ENCODE measurements at places on chromosomes 12 and 14.

- DNase-seq = no peak
Measured at GRCh38 chr14:100086361-100086760, 21.1 kb downstream of the EVL start.

DNA sequence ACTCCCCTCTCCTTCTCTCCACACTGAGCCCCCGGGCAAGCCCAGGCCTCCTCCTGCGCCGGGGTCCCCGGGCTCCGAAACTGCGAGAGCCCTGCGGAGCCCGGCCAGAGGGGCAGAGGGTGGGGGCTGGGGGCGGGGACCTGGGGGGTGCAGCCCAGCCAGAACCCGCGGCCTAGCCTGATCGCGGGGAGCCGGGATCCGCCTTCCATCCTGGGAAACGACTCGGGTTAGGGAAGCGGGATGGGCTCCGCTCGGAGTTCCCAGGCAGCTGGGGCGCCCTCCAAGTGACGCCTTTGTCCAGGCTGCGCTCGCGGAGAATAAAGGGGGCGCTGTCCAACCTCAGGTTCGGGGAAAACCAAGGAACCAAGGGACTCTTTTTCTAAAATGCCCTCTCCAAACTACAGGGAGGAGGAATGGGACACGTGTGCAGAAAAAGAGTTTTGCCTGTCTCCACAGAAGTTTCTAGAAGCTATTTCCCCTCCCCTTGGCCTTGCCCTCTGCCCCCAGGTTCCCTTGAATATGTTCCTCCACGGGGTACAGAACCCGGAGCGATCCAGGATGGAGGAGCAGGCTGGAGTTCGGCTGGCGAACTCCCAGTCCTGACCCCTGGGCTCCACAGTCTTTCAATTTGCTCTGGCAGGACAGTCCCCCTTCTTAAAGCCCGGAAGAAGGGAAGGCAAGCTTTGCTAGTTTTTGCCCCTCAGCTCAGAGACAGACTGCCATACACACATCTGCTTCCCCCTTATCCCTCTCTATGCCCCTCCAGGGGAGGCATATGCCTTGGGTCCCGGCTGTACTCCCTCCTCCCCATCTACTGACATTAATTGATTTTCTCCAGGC lies 13.9 kb downstream of the NKX2-1 start:
- no peak for DNase-seq

DNA sequence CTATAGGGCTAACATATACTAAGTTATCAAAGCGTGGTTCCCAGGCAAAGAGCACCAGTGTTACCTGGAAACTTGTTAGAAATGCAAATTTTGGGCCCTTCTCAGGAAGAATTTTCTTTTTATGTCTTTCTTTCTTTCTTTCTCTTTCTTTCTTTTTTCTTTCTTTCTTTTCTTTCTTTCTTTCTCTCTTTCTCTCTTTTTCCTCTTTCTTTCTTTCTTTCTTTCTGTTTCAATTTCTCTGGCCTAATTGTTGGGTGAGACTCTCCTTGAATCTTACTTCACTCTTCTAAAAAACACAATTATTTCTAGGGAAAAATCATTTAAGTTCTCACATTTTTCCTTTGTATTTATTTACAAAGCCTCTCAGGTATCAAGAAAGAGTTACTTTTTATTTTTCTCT lies 46.5 kb upstream of the RAP1B start:
- DNase-seq = no peak

- DNase-seq = no peak
Measured at GRCh38 chr12:79426121-79426520, 264.6 kb downstream of the PAWR start.

GRCh38 chr12:96383991-96384390 lies 16.2 kb downstream of the CDK17 start:
- no peak for DNase-seq

DNA sequence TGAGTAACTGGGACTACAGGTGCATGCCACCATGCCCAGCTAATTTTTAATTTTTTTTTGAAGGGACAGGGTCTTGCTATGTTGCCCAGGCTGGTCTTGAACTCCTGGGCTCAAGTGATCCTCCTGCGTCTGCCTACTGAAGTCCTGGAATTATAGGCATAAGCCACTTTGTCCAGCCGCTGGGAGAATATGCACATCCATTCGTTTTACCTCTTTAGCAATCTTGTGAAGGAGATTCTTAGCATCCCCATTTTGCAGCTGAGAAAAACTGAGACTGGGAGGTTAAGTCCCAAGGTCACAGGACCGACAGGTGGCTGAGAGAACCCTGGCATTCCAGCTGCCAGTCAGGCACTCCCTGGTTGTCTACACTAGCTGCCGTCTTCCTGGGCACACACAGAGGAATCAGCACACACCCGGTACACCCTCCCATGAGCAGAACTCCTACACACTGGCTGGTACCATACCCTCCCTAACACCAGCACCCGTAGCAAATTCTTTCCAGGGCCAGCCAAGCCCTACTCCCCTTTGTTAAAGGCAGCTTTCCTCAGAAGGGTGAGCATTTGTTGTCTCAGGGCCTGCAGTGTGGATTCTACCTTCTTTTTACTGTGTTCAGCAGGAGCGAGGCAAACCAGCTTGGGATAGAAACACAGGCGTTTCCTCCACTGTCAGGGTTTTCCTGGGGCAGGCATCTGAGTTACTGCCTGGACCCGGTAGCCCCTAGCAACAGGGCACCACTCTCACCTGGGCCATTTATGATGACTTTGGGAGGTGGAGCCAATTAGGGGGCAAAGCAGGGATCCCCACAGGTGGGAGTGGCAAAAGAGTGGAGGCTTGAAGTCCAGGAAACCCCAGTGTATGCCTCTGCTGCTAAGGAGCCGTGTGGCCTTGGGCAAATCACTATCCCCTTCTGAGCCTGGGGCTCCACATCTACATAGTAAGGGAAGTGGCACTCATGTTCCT lies 70.2 kb downstream of the IRF2BPL start:
- no peak for DNase-seq

GRCh38 chr12:11838403-11838802 lies 188.9 kb downstream of the ETV6 start:
- DNase-seq = no peak

GRCh38 chr12:49187184-49187583 lies 1.7 kb downstream of the TUBA1A start:
- DNase-seq = peak; percentile 78

DNA sequence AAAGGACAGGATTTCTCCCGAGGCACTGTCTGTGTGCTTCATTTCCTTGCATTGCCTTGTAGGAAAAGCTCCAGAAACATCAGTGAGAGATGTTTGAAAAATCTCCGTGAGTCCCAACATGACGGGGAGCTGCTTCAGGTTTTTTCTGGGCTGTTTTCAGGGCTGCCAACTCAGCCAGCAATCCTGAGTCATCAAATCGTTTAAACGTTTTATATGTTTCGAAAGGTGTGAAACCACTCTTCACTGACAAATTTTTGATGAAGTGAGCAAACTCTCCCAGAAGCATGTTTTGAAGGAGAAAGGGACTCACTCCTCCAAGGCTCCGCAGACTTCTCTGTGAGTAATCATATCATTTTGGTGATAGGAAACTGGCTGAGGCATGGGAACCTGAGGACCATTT lies 240.5 kb downstream of the TMEM132C start:
- no peak for DNase-seq

DNA sequence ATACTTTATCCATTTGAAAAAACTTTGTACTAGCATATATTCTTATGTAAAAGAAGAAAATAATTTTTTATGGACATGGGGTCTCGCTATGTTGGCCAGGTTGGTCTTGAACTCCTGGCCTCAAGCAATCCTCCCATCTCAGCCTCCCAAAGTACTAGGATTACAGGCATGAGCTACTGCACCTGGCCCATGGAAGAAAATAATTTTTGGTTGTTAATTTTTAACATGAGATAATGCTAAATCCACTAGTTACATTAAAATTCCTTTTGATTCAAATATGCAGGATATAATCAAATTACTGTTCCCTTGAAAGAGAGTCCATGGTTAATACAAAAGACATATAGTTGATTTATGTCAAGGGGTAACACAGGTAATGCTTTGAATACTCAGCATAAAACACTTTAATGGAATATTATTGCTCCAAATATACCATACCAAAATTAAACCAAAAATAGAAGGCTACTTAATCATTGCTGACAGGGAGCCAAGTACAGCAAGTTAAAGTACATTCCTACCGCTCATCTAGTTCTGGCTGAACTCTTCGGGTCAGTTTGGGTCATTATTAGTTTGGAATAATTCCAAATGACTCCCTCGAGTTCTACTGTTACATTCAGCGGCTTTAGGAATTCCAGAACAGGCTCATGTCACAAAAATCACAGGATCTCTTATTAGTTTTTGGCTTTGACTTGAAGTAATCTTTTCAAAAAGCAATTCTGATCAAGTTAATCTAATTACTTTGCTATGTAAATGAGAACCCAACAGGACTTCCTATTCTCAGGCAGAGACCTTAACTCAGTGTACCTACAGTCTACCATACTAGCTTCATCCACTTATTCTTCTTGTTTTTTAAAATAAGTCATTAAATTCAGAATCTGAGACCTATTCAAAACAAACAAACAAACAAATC lies 6.1 kb downstream of the SOS2 start:
- DNase-seq = no peak

- DNase-seq = no peak
Measured at GRCh38 chr12:10847744-10848143, 1.5 kb downstream of the PRR4 start.

DNA sequence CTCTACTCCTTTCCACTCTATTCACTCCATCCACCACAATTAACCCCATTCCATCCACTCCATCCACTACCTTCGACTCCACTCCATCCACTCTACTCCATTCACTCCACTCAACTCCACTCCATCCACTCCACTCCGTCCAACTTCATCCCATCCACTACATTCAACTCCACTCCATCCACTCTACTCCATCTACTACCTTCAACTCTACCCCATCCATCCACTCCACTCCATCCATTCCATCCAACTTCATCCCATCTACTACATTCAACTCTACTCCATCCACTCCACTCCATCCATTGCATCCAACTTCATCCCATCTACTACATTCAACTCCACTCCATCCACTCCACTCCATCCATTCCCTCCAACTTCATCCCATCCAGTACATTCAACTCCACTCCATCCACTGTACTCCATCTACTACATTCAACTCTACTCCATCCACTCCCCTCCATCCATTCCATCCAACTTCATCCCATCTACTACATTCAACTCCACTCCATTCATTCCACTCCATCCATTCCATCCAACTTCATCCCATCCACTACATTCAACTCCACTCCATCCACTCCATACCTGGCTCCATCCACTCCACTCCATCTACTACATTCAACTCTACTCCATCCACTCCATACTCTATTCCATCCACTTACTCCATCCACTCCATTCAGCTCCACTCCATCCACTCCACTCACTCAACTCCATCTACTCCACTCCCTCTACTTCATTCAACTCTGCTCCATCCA lies 16.4 kb downstream of the HNF1A start:
- no peak for DNase-seq

- DNase-seq = no peak
Measured at GRCh38 chr12:111816065-111816615, 25.9 kb upstream of the MAPKAPK5 start.

DNA sequence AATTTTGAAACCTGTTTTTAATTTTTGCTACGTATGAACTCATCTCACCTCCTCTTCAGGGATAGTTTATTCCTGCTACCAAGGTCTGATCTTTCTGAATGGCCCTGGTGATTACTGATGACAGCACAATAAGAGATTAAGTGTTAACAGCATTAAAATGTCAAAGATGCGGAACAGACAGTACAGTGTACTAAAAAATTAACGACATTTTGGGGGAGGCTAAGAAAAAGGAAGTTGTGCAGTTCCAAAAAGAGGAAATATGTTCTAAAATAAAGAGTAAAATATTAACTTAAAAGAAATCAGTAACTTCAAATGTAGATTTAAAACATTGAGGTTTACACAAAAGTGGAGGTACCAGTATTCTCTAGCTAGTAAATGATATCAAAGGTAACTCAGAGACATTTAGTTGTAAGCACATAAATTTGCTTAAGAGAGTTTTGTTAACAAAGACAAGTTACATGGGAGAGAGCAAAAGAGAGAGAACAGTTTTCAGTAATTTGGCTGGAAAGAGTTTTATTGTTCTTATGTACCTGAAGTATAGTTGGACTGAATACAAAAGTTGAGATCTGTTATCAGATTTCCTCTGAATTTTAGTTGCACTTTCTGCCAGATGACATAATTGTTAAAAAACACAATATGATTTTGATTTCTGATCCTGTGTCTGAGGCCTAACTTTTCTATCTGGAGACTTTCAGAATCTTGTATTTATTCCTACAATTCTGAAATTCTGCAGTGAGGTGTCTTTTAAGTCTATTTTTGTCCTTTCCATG lies 4.2 kb upstream of the CLECL1 start:
- DNase-seq = no peak

- DNase-seq = no peak
Measured at GRCh38 chr12:10068644-10069043, 30.1 kb downstream of the CLEC1A start.

DNA sequence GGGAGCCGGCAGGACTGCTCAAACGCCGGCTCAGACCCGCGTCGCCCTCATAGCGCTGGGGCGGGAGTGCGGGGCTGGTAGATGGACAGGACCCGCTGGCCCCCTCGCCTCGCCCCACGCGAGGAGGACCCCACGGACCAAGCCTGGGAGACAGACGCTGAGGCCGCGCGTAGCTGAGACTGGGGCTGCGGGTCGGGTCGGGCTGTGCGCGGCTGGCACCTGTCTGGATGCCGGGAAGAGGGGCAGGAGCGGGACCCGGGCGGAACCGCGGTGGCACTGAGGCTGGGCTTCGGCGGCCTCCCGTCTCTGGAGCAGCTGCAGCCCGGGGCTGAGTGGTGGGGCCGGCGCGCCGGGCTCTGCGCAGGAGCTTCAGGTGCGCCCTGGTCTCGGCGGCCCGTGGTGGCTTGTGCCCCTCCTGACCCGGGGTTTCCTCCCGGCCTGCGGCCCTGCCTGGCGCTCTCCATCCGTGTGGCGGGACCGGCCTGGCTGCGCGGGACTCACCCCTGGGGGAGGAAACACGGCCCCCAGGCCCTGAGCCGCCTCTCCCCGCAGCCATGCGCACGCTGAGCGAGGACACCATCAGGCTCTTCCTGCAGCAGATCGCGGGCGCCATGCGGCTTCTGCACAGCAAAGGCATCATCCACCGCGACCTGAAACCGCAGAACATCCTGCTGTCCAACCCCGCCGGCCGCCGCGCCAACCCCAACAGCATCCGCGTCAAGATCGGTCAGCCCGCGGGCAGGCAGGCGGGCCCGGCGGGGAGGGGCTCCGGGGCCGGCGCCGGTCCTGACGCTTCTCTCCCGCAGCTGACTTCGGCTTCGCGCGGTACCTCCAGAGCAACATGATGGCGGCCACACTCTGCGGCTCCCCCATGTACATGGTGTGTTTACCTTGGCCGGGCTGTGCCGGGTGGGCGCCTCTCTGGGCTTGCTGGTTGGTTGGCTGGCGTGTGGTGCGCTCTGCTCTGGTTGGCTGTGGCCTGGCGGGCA lies 14.0 kb downstream of the ULK1 start:
- no peak for DNase-seq

GRCh38 chr12:53825246-53826081 lies 73.7 kb upstream of the CISTR start:
- no peak for DNase-seq

GRCh38 chr12:70365648-70366518 lies at the start of gene KCNMB4:
TSS of gene KCNMB4 (plus strand) at chr12:70366290. CDS start at chr12:70366735, 445 bp downstream.
- peak; percentile 78 for DNase-seq

- no peak for DNase-seq
Measured at GRCh38 chr12:7403466-7403865, 40.5 kb downstream of the CD163L1 start.

GRCh38 chr14:71324767-71325272 lies 417.6 kb downstream of the PCNX1 start:
- no peak for DNase-seq

Measured in C1 segment of cervical spinal cord (tissue), 14 donors.